Kasumi-1 (cell line): ENCODE measurements at places on chromosomes 2 and 18.

DNA sequence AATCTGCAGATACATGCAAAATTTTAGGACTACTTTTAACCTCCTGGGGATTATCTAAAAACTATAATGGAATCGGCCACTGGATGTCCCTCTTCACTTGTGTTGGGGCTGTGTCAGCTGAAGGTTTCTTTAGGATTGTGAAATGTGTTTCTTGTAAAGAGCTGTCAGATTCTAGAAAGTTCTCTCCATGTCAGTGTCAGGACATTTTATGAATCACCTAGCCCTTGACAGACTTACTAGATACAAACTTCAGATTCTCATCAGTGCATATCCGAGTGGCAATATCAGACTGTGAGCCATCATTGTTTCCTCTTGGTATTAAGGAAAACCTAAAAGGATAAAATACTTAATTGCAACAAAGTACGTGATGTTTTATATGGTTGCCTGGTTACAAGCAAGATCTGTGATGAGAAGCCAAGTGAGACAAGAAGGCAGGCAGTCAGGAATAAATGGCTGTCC is 107.3 kb downstream of the CPS1 start:
- DNase-seq = peak; percentile 25

DNA sequence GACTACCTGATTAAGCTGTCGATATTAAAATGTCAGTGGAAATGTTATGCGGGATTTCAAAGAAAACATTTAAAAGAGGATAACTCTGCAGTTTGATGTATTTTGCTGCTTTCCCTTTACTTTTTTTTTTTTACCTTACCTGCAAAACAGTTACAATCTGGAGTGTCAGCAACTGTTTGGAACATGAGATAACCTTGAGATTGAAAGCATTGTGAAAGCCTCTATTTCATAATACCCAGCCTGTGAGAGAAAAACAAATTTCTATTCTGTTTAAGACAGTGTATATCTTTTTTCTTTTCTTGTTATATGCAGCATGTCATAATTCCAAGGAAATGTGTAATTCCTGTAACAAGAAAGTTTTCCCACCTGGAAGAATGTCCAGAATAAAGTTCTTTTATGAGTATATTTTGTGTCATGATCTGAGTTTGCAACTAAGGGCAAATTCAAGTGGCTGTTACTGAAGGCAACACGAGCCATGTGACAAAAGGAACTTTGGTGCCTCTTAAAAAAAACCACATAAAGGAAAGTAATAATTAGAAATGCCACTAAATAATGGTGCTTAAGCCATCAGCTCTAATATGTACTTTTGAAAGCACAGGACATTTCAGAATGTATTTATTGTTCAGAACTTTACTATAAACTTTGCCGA is 297.0 kb upstream of the DSEL start:
- DNase-seq = no peak

DNA sequence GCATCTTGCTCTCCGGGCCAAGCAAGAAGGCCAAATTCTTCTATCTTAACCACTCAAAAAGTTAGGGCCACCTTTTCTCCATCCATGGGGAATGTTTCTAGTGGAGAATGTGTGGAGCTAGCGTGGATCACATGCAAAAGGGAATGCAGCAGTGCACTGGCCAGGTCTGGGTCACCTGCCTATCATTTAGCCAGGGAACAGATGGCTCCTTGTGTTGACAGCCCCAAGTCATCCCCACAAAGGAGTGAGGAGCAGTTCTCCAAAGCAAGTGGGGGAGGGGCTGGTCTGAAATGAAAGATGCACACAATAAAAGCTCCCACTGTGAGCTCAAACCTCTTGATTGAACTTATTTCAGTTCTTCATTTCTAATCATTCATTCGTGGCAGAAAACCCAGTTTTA is 19.1 kb downstream of the EPB41L3 start:
- DNase-seq = no peak

GRCh38 chr2:36541891-36542595 is 55.9 kb downstream of the FEZ2 start:
- no peak for DNase-seq

- no peak for DNase-seq
Measured at GRCh38 chr2:238720232-238720672, 127.6 kb upstream of the TWIST2 start.

GRCh38 chr2:122843503-122843902 is 1088.1 kb downstream of the TSN start:
- no peak for DNase-seq

- DNase-seq = no peak
Measured at GRCh38 chr2:135775420-135775819, 33.8 kb downstream of the UBXN4 start.

GRCh38 chr2:6358985-6359384 is 506.7 kb downstream of the CMPK2 start:
- no peak for DNase-seq

GRCh38 chr2:235080101-235080500 is 128.3 kb downstream of the SH3BP4 start:
- no peak for DNase-seq

GRCh38 chr2:172430678-172431077 is 3.3 kb downstream of the ITGA6 start:
- no peak for DNase-seq

- no peak for DNase-seq
Measured at GRCh38 chr18:11147371-11147951, 1.9 kb downstream of the PIEZO2 start.

DNA sequence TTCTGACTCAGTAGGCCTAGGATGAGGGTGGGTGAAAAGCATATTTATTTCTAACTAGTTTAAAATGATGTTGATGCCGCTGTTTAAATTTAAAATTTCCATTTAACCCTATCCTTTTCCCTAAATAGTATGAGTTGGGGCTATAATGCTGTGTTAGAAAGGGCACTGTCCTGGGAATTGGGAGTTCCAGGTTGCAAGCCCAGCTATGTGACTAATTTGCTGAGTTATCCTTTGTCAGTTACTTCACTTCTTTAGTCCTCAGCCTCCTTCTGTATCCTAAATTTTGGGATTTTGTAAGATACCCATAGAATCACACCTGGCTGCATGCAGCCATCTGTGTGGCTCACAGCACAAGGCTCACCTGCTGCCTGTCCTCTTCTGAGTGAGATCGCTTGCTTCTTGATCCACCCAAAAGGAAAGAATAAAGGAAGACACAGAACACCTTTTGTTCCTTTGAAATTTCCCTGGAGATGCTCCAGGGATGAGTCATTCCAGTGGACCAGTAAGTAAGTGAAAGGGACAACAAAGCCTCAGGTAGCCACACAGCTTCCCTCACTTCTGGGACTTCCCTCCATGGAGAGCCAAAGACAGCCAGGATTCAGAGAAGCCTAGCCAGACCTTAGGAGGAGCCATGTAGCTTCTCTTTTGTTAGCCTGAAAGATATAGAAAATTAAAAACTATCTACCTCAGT is 97.2 kb downstream of the DTNA start:
- DNase-seq = no peak

DNA sequence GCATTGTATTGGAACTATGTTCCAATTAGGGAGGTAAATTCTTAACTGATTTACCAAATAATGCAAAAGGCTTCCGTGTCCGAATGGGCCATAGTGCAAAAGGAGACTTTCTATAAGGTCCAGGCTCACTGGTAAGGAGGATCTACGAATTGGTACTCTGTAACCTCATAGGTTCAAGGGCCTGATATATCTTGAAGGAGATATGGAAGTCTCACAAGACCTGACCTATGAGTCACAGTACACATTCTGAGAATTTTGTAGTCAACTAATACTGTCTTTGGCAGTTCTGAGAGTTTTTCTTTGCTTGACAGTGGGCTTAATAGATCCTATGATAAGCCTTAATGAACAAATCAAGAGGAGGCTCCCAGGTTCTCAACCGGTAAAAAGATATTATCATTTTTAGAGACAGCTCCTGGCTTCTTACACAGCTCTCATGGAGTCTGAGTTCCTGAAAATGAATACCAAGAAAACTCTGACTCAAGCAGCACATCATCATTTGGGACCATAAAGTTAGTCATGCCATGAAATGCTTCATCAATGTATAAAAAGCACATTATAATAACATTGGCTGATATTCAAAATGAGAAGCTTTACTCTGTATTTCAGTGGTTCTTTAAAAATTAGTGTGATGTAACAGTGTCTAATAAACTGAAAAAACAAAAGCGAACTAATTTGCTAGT is 1275.2 kb upstream of the CRIM1 start:
- no peak for DNase-seq

DNA sequence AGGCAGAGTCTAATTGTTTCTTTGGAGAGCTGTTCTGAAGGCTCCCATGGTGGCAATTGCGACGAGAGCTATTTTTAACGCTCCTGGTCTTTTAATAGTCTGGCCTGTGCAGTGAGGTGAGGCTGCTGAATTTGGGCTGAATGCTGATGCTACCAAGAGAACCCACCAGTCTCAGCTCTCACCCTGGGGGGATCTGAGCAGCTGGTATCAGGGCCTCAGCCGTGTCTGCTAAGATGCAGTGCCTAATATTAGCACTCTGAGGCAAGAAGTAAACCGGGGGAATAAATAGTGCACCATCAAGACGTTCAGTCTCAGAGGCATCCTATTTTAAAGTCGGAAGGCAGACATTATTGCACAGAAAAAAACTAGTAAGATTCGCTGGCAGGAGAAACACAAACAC is 214.8 kb upstream of the PID1 start:
- no peak for DNase-seq

DNA sequence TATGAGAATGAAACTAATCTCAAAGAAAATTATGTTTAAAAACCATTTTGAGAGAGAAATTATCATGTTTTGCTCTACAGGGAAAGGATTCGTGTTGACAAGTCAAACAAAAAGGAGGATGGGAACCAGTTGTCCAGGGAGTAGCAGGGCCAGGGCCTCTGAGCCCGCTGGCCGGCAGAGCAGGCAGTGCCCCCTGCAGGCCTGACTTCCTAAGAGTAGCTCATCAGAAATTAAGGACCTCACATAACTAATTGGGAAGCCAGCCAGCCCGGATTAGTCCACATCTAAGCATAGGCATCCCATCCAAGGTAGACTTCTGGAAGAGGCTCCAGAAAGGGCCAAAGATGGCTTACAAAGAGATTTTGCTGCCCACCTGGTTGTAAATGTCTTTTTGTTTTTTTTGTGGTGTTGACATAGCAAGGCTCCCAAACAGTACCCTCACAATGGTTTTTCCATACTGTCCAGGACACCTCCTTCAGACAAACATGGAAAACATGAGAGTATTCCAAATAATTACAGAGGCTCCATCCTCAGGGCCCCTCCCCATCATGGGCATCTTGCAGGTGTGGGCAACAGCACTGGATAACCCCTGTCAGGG is 241.2 kb upstream of the TANK start:
- DNase-seq = peak; percentile 63

DNA sequence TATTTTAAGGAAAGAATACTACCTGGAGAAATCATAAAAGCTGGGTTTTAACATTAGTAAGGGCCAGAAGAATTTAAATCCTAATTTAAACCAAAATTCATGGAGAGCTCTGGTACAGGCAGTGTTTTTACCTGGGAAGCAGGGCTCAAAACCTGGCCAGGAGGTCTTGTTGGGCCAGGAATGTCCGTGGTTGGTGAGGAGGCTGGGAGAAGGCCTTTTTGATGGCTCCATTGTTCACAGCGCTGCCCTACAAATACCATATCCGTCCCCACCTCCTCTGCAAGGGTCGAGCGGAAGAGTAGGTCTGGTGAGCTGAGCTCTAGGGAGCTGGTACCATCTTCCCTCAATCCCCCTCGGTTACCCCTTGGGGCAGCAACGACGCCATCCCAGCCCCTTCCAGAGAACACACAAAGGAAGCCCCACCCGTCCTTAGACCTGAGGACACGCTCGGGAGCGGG is 10.9 kb upstream of the HOXD1 start:
- no peak for DNase-seq

GRCh38 chr2:33272001-33272400 is 204.4 kb upstream of the RASGRP3 start:
- no peak for DNase-seq

DNA sequence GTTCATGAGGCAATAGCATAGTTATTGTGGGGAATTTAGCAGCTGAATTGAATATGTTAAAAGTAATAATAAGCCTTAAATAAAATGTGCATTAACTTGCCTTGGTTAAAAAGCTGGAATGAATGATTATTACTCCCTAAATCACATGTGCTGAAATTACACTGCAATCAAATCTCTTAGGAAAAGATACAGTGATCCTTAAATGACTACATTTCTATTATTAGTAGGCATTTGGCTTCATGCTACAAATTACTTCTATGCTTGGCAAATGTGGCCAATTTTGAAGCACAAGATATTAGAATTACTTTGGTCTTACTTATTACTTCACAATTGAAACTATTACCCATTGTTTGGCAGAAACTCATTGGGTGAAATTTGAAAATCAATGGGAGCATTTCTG is 5.4 kb downstream of the RND3 start:
- DNase-seq = no peak

- DNase-seq = no peak
Measured at GRCh38 chr18:44945888-44946401, 265.3 kb downstream of the SETBP1 start.

GRCh38 chr18:13376841-13377351 is 158.3 kb downstream of the LDLRAD4 start:
- DNase-seq = no peak

DNA sequence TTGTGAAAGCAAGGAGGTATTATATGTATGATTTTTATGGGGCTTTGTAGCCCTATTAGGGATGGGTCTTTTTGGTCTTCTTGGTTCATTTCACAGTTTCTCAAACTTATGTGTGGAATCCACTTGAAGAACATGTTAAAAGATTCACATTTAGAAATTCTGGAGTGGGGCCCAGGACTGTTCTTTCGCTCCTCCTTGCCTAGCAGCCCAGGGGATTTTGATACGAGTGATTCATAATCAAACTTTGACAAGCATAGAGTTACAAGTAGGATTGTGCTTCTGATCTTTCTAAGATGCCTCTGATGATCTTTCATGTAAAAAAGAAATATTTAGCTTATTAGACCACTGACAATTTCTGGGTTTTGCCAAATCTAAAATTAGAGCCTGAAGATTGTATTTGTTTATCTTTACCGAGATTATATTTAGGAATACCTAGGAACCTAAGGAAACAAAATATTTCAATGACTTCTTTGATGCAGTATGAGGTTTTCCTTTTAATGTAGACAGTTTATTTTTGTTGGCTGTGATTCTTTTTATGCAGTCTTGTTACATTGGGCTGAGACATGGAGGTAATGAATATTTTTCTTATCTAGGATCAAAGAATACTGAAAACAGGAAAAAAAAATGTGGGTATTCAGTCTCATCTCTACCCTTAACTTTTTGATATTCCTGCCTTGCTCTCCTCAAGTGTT is 324.0 kb downstream of the PARD3B start:
- DNase-seq = no peak

- DNase-seq = no peak
Measured at GRCh38 chr2:45765007-45765727, 113.7 kb downstream of the PRKCE start.

DNA sequence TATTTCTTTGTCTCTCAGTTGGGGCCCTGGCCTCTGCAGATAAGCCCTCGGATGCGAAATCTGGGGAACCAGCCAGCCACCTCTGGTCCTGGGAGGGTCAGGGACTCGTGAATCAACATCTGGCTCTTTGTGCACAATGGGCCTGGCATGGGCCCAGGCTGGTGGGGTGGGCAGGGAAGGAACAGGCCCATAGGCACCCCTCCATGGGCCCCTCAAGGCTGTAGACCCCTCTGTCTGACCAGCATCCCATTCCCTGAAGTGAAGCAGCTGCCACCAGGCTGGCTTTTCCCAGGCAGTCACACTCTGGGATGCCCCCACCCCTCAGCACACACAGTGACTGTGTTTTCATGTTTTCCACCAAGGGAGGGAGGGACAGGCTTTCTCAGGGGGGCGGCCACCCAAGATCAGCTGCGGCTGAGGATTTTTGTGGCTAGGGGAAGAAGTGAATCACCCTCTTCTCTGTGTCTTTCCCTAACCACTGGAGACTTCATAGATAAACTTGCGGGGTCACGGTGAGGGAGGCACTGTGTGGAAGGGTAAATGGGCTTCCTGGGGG is 166.0 kb downstream of the AGAP1 start:
- no peak for DNase-seq

GRCh38 chr18:63848159-63848558 is 39.3 kb upstream of the SERPINB2 start:
- DNase-seq = peak; percentile 67
